CD4-positive, alpha-beta T cell treated with Interleukin-6 at 100 ng/mL for 8 hours (primary cell): ENCODE measurements at places on chromosomes 16 and 17.

- DNase-seq, result no peak
Observed at GRCh38 chr16:75590920-75591843, 25.0 kb downstream of the GABARAPL2 start.

GRCh38 chr17:43360376-43360738 is 38.4 kb upstream of the ARL4D start:
- peak; percentile 61 for DNase-seq

- no peak for DNase-seq
Observed at GRCh38 chr16:59090541-59090940, 356.4 kb upstream of the GOT2 start.

DNA sequence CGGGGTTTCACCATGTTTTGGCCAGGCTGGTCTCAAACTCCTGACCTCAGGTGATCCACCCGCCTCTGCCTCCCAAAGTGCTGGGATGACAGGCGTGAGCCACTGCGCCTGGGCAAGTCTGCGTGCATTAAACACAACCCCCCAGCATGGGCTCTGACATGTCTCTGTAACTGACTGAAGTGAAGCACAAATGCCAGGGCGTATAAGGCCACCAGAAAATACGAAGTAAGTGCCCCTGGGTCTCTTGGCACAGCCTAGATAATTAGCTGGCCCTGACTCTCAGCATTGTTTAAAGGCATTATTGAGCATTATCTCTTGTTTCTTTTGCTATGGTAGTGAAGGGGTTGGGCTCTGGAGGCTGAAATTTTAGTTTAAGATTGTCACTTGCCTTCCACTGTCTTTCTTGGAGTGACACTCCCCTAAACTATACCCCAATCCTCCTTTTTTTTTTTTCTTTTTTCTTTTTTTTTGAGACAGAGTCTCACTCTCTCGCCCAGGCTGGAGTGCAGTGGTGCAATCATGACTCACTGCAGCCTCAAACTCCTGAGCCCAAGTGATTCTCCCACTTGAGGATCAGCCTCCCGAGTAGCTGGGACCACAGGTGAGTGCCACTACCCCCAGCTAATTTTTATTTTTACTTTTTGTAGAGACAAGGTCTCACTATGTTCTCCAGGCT is 8.2 kb upstream of the SEC14L1 start:
- no peak for DNase-seq

DNA sequence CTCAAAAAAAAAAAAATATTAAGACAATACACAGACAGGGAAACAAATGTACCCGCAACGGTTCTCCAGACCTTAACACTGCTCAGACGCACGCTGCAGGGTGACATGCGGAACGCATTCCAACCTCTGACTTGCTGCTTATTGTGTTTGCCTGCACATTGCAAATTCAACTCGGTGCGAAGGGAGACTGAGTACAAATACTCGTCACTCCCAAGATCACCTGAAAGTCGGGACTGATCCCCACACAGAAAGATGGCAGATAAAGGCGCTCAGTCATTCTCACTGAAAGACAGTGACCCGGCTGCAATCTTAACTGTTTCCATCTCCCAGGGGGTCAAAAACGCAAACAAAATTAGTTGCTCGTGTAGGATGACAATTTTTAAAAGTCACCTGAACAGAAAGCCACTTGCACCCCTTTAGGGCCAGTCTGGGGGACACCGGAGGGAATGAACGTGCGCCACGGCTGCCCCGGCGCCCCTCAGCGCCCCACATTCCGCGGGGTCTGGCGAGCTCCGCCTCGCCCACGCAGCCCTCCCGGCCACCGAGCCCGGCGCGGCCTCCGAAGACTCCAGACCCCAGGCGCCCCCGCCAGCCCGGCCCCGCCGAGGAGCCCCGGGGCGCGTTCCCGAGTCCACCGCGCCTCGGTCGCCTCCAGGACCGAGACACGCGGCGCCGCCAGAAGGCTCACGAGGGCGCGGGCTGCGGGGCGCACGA is 589 bp downstream of the CLCN7 start:
- DNase-seq, result no peak

- DNase-seq, result no peak
Observed at GRCh38 chr17:63573634-63574033, 23.4 kb downstream of the DCAF7 start.

GRCh38 chr16:85662482-85662812 is 26.3 kb downstream of the GINS2 start:
- no peak for DNase-seq

DNA sequence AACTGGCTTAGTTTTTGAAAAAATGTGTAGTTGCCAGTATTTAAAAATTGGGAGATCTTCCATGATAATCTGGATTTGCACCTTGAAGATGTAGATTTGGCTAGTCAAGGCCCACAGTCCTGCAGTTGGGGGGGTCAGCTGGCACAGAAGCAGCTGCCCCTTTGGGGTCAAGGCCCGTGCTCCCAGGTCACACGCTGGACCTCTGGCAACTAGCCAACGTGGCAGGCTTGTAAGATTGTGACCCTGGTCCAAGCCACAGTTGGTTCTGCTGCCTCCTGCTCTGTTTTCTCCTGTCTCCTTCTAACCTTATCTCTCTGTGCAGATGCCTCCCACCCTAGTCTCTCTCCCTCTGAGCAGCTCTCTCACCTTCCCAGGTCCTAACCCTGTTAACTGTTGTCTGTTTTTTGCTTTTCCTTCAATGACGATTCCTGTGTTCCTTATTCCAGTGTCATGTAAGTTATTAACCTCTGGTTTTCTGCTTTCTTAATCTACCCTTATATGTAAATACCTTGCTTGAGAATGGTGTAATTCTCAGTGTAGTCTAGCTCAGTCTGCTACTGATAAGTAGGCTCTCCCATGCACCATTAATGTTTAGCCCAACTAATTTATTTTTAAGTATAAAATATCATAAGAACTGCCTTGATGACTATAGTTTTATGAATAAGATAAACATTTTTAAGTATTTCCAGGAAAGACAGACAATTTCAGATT is 27.9 kb downstream of the CLEC16A start:
- DNase-seq, result no peak

- no peak for DNase-seq
Observed at GRCh38 chr17:73899839-73900238, 255.6 kb upstream of the SDK2 start.

DNA sequence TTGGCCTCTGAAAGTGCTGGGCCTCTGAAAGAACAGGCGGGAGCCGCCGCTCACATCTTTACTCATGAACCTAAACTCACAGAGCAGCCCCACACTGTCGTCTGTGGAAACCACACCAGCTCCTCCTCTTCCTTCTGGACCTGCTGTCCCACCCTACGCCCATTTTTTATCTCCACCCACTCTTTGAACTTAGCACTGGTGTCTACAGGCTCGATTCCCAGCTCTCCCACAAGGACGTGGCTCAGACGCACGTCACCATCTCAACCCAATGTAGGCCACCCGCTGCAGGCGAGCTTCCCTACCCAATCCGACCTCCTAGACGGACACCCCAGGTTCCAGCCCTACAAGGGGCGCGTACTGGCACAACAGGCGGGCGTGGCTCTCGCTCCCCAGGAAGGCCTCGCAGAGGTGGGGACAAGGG is 62.2 kb downstream of the NXN start:
- no peak for DNase-seq

- no peak for DNase-seq
Observed at GRCh38 chr16:22183901-22184614, 21.8 kb downstream of the SDR42E2 start.

DNA sequence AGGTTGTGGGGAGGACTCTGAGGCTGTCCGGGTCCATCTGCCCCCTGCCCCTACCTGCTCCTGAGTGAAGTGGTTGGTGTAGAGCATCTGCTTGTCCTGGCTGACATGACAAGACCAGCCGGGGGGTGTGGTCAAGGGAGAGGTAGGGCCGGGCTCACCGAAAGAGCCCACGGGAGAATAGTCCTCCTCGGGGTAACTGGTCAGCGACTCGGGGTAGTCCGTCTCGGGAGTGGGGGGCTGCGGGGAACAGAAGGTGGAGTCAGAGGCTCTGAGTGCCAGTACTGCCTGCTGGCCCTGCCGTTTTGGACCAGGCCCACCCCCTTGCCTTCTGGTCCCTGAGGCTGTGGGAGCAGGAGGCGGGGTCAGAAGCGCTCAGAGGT is 27.8 kb downstream of the ARHGAP27 start:
- no peak for DNase-seq

DNA sequence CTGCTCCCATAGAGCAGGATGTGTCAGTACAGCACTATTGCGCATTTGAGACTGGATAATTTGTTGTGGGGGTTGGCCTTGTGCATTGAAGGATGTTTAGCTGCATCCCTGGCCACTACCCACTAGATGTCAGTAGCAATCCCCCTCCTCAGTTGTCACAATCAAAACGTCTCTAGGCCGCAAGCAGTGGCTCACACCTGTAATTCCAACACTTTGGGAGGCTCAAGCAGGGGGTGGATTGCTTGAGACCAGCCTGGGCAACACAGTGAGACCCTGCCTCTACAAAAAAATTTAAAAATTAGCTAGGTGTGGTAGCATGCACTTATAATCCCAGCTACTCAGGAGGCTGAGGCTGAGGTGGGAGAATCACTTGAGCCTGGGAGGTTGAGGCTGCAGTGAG is 48.4 kb downstream of the CENPV start:
- no peak for DNase-seq

- DNase-seq, result no peak
Observed at GRCh38 chr16:12027558-12028287, 51.2 kb downstream of the SNX29 start.

- no peak for DNase-seq
Observed at GRCh38 chr17:62592341-62593099, 35.0 kb upstream of the MRC2 start.

DNA sequence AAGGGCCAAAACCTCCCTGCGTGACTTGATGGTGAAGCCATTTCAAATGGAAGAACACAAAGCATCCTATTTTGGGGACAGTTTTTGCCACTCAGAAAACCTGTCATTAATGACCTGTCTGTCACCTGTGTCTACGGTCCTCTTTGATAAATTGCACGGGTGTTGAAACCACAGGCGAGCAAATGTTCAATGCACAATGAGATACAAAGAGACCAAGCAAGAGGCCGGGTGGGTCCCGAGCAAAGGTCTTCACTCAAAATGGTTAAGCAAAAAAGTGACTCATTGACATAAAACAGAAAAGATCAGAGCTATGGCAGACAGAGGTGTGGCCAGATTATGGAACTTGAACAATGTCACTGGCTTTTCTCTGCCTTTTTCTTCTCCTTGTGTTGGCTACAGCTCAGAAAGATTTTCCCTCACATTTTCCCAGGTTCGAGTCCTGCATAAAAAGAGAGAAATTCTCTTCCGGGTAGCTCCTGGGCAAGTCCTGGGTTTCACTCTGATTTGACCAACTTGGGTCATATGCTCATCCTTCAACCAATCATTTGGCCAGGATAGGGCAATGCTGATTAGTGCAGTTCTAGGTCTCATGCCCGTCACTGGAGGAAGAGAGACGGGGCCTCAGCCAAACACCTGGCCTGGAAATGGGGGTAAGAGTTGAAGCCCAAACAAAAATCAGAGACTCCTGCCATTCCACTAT is 92.2 kb downstream of the CMC2 start:
- DNase-seq, result no peak

DNA sequence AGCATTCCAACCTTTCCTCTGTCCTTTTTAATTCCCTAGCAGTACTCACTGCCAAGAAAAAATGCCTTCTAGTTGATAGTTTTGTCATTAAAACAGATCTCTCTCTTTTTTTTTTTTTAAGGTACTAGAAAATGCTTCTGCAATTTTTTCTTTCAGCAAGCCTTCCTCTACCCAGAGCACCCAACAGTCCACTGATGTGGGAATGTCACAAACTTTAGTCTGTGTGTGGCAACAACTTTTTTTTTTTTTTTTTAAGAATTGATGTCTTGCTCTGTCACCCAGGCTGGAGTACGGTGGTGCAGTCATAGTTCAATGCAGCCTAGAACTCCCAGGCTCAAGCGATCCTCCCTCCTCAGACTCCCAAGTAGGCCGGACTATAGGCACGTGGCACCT is 34.7 kb downstream of the CDRT15 start:
- no peak for DNase-seq

DNA sequence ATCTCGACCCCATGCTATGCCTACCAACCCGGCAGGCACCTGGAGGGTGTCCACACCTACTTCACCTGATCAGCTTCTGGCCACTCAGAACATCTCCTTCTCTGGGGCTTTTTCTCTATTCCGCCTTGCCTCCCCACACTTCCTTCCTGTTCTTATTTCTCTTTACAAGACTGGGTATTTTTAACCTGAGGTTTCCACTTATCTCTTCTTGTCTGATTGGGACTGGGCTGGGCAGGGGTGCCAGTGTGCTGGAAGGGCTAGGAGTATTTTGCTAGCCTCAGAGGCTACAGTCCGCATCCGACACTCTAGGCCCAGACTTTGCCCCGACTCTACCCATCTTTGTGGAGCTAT is 26.2 kb upstream of the ZNF652 start:
- peak; percentile 61 for DNase-seq

- no peak for DNase-seq
Observed at GRCh38 chr16:58649707-58650106, 20.1 kb upstream of the CNOT1 start.

DNA sequence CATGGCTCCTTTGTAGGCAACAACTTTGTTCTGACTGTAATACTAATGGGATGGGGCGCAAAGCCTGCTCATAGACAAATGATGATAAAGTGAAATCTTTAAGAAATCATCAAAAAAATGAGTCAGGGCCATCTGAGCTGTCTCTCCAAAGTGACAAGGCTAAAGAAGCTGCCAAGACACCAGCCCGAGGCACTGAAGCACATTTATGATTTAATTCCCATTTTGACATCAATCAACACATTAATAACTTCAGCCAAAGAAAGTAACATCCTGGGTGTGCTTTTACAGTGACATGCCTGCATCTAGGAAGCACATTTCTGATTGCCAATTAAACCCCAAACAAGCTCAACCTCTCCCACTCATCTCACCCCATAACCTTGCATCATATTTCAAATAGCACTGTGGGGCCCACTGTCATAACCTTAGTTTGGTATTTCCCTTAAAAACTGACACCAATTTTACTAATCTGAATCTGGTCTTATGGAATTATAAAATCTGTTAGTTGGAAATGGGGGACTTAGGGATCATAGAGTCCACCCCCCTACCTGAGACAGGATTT is 676.6 kb downstream of the TOX3 start:
- DNase-seq, result no peak

GRCh38 chr16:760545-761343 is at the start of gene MSLN:
MSLN (plus strand) TSS chr16:760734; CDS start chr16:762681, 1,947 bp downstream.
- DNase-seq, result no peak

GRCh38 chr17:7887038-7887481 is 1.5 kb upstream of the CHD3 start:
- no peak for DNase-seq

- DNase-seq, result no peak
Observed at GRCh38 chr16:88923450-88923849, 53.6 kb downstream of the CBFA2T3 start.

- DNase-seq, result peak; percentile 58
Observed at GRCh38 chr17:2259769-2260536, 43.6 kb downstream of the SMG6 start.

- no peak for DNase-seq
Observed at GRCh38 chr17:57481910-57482391, 225.6 kb downstream of the MSI2 start.
